ENCODE measurements at places on chromosomes 1 and 21.
A peak's percentile ranks its signal among the peaks of the same experiment; 100 is the strongest.

DNA sequence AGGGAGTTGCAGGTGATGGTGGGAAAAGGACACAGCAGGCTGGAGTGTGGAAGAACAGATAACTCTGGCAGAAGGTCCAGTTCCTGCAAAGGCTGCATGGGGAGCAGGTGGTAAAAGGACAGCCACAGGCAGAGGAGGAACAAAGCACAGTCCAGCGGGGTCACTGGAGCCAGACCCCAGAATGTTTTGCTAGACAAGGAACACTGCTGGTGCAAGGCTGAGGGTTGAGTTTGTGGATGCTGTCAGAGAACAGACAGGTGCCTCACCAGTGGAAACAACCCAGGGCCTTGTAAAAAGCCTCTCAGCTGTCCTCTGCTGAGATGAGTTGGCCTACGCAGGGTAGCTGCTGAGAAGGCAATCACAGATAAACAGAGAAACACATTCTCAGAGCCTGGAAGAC, 101.7 kb downstream of the SSBP3 start:
- DNase-seq: no peak

DNA sequence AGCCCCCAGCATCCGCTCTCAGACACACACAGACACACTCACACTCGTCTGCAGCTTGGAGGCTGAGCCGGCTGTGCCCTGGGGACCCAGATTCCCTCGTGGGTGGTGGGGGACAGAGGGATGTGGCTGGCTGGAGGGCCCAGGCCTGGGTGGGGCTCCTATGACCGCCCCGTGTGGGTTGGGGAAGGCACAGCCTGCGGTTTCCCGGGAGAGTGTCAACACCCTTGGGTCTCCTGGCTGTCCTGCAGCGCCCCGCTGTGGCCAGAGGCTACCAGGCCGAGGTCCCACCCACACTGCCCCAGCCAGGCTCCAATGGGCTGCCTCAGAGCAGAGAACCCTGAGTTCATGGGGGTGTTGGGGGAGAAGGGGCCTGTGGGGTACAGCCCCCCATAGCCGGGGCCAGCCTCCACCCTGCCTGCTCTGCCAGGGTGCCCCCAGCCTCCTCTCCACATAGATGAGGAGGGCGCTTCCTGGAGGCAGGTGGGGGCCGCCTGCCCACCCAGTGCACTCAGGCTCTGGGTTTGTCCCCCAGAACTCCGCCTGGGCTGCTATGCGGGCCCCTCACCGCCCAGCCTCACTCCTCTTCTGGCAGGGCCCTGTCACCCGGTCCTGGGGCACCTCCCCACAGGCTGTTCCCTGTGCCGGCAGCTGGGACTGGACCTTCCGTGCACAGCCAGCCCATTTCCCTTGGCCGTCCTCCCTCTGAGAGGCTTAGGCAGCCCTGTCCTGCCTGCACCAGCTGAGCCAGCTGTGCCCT, at the start of gene TTC34:
TTC34 (minus strand) TSS at position 159 of the 757 bp plus-strand sequence. CDS start 866 bp downstream, outside the sequence.
- DNase-seq: no peak

- peak; percentile 16 for DNase-seq
These were observed 612.9 kb downstream of the PTPRU start for GRCh38 chr1:29849038-29849750.

GRCh38 chr1:109691759-109692158, 4.1 kb downstream of the GSTM1 start:
- DNase-seq: no peak

- DNase-seq: no peak
These were observed 88.9 kb downstream of the NTNG1 start for GRCh38 chr1:107229711-107230110.

DNA sequence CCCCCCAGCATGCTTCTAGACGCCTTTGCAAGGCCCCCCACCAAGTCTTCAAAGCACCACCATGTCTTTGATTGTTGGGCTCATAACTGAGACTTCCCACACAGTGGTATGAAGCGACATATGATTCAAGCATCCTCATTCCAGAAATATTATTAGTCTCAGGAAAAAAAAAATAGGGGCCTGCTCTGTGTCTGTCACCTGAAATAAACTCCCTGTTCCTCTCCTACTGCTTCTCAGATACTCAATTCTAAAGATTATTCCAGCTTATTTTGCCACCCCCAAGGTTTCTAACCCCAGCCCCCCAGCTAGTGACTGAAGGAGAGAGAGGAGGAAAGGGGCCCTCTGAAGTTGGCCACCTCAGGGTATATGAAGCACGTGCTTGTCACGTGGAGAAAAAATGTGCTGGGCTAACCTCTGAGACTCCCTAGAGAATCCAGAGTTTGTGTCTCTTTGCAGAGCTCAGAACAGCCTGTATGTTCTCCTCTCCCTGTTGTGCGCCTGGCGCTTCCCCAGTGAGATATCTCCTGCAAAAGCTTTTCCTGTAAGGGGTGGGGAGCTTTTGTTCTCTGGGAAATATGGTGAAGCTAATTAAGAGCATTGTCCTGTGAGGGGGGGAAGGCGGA, 35.9 kb upstream of the RASAL2 start:
- DNase-seq: peak; percentile 53

GRCh38 chr1:247347477-247348222, 16.0 kb upstream of the ZNF496 start:
- DNase-seq: no peak

DNA sequence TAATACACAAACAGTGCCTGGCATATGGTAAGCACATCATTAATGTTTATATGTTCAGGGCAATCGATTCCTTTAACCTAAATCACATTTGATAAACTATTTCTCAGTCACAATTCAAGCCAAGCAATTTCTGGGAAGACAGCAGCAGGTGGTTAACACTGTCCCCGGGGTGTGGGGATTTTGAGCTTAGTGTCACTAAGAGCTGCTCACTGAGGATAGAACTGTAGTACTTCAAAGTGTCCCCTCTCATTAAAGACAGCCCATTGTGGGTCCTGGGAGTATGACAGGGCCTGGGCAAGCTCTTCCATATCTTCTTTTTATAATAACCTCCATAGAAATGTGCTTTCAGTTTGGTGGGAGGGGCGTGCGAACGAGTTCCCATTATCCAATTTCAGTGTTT, 8.4 kb upstream of the GALNT2 start:
- DNase-seq: no peak

DNA sequence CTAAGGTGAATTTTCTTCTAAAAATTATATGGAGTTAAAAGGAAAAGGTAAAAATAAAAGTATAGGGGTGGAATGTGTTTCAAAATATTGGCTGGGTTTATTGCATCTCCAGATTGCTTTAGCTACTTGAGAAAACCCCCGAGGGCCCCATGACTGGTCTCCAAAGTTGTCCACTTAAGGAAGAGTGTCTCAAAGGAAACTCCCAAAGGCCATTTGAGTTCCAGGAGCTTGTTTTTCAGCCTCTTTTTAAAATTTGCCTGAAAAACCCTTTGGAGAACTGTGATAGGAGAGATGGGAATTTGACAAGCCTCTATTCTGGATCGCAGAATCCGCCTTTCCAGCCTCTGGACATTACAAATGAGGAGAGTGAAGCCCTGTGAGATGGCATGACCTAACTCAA, 225.6 kb downstream of the ZNF326 start:
- DNase-seq: no peak

DNA sequence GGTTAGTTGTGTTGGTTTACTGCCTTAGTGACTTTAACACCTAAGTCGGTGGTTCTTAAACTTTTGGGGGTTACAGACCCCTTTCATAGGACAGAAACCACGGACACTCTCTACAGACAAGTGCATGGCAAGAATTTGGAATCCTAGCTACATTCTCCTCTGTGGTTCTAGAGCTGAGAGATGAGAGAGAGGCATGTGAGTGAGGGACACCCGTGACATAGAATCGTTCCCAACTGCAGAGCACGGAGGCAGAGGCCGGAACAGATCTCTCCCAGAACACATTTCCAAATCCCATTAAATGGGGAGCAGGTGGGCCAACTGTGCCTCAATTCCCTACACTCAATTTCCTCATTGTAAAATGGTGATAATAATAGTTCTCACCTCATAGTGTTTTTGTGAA, 60.7 kb downstream of the DAB1 start:
- DNase-seq: no peak

DNA sequence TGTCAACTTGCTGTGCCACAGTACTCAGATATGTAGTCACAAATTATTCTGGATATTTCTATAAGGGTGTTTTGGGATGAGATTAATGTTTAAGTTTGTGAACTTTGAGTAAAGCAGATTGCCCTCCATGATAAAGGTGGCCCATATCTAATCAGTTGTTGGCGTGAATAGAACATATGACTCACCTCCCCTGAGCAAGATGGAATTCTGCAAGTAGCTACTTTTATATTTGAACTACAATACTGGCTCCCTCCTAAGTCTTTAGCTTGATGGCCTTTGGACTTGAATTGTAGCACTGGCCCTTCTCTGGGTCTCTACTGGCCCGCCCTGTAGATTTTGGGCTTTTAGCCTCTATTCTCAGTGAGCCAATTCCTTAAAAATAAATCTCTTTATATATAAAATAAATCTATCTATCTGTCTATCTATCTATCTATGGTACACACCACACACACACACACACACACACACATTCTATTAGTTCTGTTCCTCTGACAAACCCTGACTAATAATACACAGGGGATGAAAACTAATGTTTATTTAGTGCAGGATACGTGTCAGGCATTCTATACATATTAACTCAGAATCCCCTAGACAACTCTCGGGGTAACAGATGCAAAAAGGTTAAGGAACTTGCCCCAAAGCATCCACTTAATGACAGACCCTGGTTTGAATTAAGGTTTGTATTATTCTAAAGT, 37.9 kb upstream of the PDC start:
- no peak for DNase-seq

GRCh38 chr1:228010921-228011320, 4.1 kb downstream of the WNT3A start:
- no peak for DNase-seq

GRCh38 chr1:65167586-65168242, 19.7 kb downstream of the AK4 start:
- DNase-seq: no peak

DNA sequence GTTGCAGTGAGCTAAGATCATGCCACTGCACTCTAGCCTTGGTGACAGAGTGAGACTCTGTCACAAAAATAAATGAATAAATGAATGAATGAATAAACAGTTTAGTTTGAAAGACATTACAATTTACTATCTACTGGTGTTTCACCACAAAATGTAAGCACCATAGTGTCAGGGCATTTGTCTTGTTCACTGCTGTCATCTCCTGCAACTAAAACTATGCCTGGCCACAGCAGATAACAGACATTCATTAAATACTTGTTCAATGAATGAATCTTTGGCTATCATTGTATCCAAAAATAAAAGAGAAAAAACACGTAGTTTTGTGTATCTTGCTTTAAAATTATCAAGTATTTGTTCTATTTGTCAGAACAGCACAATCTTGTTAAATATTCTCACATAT, 32.5 kb downstream of the SASS6 start:
- DNase-seq: no peak

GRCh38 chr1:203584035-203584434, 42.6 kb upstream of the ATP2B4 start:
- no peak for DNase-seq

DNA sequence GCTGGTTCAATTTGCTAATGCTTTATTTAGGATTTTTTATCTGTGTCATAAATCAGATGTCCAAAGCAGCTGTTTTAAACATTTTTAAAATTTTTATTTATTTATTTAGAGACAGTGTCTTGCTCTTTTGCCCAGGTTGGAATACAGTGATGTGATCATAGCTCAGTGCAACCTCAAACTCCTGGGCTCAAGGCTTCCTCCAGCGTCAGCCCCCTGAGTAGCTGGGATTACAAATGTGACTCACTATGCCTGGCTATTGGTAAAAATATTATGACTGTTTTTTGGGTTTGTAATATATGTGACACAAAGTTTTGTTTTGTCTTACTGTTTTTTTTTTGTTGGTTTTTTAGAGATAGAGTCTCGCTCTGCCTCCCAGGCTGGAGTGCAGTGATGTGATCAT, 11.8 kb downstream of the ZBED6 start:
- DNase-seq: no peak

DNA sequence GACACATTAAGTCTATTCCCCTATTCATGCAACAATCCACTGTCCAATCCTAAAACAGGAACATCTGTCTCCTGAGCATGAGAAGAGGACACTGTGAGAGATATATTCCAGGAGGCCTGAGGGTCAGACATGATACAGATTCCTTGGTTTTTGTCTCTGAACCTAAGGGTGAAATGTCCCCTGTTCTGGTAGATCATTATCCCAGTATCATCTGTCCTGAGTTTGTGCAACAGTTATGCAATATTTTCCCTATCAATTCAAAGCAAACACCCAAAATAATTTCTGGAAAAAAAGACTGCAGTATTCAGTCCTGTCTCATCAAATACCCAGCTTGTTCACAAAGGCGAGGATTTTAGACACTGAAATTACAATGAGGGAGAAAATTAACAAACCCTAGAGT, 61.4 kb downstream of the PRKAB2 start:
- no peak for DNase-seq

- DNase-seq: no peak
These were observed 656.3 kb downstream of the PTPRC start for GRCh38 chr1:199295107-199295506.

- no peak for DNase-seq
These were observed 79.2 kb upstream of the TNR start for GRCh38 chr1:175822580-175822979.

Data from putamen (tissue), 1 donor.